Stimulated activated CD4-positive, alpha-beta T cell treated with anti-CD3 and anti-CD28 coated beads, Interleukin-4, amount 100 ng/mL, for 48 hours (primary cell): ENCODE measurements at places on chromosomes 1 and 21.

GRCh38 chr21:17779496-17779895 lies 39.7 kb downstream of the C21orf91 start:
- DNase-seq = no peak

DNA sequence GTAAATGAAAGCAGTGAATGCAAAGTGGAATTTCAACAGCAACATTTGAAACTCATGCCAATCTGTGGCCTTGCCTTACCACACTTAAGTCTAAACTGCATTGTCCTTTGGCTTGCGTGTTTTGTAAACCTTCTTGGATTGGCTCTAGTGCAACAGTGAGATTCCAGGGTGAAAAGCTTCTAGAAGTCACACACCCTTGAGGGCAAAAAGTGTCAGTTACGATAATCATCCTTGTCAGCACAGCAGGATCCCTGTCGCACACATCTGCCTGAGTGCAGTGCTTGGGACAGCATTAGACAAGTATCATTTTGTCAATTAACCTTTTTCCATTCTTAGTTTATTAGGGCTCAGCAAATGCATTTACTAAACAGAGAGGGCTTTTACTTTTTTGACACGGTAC lies 243.4 kb upstream of the PTBP2 start:
- no peak for DNase-seq

DNA sequence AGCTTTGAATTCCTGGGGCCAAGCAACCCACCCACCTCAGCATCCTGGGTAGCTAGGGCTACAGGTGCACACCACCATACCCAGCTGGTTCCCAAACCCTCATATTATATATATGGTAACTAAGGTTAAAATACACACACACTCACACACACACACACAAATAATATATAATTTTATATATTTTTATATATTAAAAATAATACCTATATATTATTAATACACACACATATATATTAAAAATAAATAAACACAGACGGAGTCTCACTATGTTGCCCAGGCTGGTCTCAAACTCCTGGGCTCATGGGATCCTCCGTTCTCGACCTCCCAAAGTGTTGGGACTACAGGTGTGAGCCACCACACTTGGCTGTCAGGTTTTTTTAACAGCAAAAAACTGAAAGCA lies 31.9 kb downstream of the SCAF4 start:
- no peak for DNase-seq

DNA sequence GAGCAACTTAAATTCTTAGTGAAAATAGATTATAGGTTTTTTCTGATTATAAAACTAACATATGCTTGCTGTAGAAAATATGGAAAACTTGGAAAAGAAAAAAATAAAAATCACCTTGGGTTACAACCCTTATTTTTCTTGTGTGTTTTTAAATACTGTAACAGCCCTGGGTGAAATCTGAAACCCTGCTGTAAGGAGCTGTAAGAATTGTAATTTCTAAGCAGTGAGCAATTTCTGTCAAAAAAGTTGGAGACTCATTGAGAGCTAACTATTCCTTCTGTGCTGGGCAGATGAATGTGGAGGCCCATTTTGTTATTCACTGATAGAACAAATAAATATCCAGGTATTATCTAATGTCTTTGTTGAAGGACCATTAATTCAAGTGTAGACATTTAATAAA lies 42.6 kb downstream of the ADCY10 start:
- no peak for DNase-seq

DNA sequence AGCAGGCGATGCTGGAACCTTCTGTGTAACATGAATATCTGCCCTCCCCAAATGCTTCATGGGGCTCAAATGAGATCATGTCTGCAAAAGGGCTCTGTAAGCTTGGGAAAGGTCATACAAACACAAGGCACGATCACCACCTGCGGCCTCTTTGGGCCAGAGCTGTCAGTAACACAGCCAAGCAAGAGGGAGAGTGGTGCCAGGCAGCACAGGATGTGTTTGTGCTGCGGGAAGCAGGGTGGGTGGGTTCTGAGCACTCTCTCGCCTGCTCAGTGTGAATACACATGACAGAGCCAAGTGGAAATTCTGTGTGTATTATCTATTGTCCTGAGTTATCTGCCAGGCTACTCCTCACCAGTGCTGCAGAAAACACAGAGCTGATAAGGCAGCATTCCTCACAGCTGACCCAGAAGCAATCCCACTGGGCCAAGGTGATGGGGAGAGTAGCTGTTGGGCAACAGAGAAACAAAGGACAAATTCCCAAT lies 101.2 kb downstream of the LAMC2 start:
- no peak for DNase-seq

DNA sequence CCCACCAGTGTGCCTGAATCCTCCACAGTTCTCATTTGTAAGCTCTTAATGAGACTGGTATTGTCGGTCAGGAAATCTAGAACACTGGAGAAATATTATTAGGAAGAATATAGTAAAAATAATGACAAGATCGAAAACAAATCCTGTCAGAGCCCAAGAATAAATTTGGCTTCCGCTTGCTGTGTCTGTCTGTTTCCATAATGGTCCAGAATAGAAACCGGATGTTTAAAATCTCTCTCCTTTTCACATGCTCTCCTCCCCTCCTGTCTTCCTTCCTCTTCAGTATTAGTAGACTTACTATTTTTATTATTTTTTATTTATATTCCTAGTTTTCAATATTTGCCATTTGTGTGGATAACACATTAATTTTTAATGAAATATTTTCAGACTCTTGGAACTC lies 187.7 kb downstream of the SDCCAG8 start:
- DNase-seq = no peak

- no peak for DNase-seq
Observed at GRCh38 chr1:1306070-1306660, 1.6 kb downstream of the ACAP3 start.

GRCh38 chr1:228937851-228938536 lies 202.7 kb downstream of the RHOU start:
- no peak for DNase-seq

- no peak for DNase-seq
Observed at GRCh38 chr1:201068976-201069375, 43.2 kb downstream of the CACNA1S start.

DNA sequence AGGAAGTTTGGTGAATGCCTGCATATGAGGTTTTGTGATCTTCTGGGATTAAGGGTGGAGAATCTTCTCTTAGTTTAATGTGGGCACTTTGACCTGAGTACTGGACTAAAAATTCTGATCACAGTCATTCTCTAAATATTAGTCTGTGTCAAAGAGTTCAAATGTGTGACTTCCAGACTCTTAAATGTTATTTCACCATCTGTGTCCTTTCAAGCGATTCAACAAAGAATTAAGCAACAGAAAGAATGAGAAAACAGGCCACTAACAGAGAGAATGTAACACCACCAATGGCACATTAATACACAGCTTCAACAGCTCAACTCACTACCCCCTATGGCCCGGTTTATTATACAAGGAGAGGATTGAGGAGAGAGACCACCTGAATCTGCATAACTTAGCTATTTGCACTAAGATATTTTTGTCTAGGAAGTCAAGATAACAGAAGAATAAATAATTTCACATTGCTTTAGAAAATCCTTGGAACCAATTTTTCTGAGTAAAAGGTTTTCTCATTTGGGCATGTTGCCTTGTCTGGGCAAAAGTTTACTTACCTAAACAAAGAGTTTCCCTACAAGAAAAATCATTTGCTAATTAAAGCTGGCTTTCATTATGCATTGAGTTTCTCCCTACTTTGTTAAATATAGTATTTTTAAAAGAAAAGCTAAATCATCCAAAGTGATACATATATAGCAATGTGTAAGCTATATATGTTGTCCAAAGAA lies 1313.7 kb downstream of the NCAM2 start:
- no peak for DNase-seq

- DNase-seq = no peak
Observed at GRCh38 chr1:47764461-47765046, 232.6 kb downstream of the TRABD2B start.

- DNase-seq = no peak
Observed at GRCh38 chr1:152747831-152748230, 10.0 kb upstream of the KPRP start.

DNA sequence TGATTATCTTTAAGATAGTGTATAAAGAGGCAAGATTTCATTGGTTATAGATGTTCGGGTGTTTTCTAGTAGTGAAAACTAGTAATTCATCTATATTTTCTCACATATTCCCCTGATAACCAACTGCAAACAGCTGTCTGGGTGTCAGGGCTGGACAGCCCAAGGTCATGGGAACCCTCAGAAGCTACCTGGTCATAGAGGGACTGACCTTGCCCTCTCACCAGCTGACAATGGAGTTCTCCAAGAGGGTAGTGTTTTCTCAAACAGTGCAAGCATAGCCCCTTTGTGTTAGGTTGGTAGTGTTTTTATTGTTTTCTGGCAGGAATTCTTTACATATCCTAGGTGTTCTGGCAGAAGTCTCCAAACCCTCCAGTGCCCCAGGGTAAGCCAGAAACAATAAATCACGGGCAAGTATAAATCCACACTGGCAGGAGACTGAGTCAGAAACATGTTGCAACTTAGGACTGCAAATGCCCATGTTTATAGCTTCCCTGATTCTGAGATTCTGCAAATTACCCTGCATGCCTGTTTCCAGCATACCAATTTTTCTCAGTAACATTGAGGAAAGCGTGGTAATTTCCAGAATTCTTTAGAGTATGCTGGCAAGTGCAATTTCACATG lies 82.8 kb upstream of the ATP1A1 start:
- no peak for DNase-seq

DNA sequence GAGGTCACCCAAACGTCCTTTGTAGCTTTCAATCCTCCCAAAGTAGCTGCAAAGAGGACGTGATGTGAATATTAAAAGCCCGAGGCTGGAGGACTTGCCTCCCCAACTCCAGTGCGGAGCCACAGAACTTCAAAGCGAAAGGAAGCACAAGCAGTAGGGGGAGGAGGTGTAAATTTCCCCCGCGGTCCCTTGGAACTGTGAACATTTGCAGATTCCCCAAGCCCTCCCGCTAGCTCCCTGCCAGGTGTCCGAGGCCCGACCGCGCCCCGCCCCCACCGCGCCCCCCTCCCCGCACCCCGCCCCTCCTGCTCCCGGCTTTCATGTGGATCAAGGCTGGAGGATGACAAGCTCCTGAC lies 41.5 kb upstream of the HAO2 start:
- no peak for DNase-seq

DNA sequence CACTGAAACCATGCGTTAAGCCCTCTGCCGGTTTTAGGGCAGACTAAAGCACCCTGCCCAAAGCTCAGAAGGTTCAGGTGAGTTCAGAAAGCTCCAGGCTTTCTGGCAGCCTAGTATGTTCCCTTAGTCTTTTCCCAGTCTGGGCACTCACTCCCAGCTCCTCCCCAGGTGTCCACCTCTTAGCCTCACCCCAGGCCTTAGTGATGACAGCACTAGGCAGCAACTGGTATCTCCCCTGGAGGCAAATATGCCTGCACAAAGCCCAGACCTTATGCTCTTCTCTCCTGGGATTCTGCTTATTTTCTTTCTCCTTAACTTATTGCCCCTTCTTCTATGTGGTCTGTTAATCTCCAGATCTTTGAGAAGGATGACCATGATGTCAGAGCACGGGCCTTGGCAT lies 80.2 kb downstream of the CD58 start:
- DNase-seq = no peak

- no peak for DNase-seq
Observed at GRCh38 chr1:29200906-29201594, 19.4 kb upstream of the SRSF4 start.

GRCh38 chr1:51328926-51329325 lies 1.4 kb downstream of the TTC39A start:
- no peak for DNase-seq
